ENCODE measurements at places on chromosomes 6 and 20.
A peak's percentile ranks its signal among the peaks of the same experiment; 100 is the strongest.

- no peak for DNase-seq
These were observed 149.1 kb downstream of the SASH1 start for GRCh38 chr6:148491638-148492251.

DNA sequence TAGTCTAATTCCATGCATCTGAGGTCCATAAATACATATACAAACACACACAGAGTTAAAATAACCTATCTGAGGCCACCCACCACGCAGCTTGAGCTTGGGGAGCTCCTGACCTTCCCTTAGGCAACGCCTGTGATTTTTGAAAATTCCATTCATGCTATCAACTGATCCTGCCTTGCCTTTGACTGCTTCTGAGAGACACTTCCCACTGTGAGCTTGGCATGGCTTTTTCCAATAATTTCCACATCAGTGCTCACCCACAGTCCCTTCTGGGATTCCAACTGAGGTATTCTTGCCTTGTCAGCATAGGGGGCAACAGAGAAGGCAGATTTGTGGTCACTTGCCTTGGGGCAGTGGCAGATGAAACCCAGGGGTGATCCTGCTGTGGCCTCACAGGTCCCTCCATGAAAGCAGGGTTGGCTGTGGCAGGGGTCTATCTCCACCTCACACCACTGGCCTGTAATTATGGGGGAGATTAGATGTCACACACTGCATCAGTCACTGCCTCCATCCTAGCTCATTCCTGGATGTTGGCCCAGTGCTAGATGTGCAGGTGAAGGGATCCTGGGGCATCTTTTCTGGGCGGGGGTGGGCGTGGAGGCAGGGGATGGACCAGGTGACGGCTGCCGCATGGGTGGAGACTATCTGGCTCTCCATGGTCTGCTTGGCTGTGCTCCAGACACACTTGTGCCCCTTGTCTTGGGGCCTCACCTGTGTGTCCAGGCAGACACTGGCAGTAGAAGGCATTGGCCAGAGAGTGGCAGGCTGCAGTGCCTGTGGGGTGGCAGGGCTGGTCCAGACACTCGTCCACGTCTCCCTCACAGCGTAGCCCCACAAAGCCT lies 11.2 kb upstream of the GPSM3 start:
- no peak for DNase-seq

DNA sequence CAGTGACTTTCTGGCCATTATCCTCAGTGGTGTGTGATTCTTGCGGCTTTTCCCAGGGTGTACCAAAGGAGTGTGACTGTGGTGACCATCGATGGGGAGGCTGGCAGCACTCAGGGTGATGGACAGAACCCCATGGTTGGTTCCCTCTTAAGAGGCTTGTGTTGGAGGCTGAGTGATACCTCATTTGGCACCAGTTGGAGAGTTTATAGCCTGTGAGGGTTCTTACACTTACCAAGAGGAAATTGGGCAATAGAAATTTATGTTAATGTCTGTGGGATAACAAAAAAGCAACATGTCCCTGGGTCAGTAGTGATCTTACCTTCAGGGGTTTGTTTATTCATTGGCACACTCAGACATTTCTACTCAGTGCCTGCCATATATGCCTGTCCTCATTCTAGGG lies 37.2 kb downstream of the DAAM2 start:
- no peak for DNase-seq

- DNase-seq, result peak; percentile 24
These were observed 12.1 kb downstream of the LGSN start for GRCh38 chr6:63307581-63308246.

GRCh38 chr20:49786196-49786595 lies 26.4 kb upstream of the SLC9A8 start:
- DNase-seq, result no peak

DNA sequence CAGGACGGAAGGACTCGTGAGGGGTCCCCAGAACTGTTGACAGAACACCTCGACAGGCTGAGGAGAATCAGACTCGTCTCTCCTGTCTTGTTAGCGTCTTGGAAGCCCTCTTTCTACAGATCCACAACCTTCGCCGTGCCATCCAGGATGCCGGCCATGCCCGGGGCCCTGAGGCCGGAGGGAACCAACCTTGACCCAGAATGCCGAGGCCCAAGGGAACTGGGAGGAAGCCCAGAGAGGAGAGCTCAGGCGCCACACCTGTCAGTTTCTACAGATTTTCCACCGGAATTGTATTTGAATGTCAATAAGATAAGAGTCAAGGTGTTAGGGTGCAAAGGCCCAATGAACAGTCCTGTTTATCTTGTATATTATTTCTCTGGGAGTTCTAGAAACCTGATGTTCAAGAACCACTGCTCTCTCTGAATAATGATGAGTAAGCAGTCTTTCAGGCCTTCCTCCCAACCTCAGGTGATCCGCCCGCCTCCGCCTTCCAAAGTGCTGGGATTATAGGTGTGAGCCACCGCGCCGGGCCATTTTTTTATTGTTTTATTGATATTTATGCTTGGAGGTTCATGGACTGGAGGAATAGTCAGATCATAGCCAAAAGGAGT lies 799 bp upstream of the ME1 start:
- DNase-seq, result peak; percentile 23

GRCh38 chr6:26088344-26088743 lies 1.1 kb downstream of the HFE start:
- DNase-seq, result no peak

DNA sequence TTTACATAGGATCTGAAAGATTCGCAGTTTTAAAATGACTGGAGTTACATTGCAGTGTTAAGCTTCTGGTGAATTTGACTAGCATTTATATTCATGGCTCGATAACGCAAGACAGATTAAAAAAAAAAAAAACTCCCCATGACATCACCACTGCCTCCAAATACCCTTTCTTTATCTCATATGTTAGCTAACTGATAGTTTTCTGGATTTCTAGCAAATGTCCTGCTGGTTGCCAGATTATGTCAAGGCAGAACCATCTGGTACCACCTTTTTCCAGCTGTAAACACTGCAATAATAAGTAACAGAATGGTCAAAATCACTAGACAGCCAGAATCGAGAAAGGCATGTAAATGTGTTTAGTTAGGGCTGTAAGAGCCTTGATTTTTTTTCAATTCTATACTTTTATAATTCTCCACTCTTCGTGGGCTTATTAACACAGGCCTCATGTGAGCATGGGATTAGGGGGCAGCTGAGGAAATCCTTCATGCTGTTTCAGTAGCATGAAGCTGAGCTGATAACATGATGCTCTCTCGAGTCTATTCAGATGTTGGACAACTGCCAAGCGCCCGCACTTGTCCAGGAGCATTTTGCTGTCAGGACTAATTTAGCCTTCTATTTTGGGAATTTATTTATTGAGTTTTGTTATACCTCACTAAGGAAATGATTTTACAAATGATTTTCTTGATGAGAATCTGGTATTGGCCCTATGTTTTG lies 166.0 kb upstream of the SCGN start:
- no peak for DNase-seq

GRCh38 chr20:51769976-51770615 lies 1.9 kb upstream of the ATP9A start:
- no peak for DNase-seq

- no peak for DNase-seq
These were observed 29.2 kb upstream of the MMS22L start for GRCh38 chr6:97312241-97312640.

- no peak for DNase-seq
These were observed 344.5 kb downstream of the KIF16B start for GRCh38 chr20:16228722-16229121.

DNA sequence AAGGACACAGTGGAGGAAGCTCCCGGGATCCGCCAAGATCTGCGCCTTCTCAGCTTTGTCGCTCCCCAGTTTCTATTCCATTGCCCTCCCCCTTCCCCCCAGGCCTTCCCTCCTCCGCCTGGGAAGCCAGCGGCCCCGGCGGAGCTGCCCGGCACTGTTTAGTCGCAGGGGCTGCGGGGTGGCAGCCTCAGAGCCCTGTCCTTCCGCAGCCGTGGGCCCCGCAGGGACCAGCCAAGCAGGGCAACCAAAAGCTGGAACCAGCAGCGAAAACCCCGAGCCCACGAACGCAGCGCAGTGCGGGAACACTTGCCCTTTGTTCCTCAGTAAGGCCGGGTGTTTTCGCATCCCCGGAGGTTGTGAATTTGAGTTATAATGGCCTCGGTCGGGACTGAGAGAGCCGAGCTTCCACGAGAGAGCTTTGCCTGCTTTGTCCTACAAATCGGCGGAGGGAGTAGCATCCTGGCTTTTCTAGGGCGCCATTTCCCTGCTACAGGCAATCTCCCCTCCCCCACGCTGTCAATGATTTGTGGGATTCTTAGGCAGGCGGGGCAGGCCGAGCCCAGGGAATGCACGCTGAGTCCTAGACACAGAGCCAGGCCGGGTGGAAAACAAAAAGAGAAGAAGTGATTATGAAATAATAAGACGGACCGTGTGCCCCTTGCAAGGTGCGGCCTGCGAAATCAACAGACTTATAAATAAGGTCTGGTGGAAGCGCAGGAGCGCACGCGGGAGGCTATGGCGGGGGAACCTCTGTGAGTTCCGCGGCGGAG lies 4.0 kb upstream of the TUBB2B start:
- peak; percentile 89 for DNase-seq

- DNase-seq, result no peak
These were observed 610.5 kb upstream of the MAN1A1 start for GRCh38 chr6:119960036-119960435.

GRCh38 chr6:82015526-82015925 lies 232.0 kb downstream of the IBTK start:
- DNase-seq, result no peak

DNA sequence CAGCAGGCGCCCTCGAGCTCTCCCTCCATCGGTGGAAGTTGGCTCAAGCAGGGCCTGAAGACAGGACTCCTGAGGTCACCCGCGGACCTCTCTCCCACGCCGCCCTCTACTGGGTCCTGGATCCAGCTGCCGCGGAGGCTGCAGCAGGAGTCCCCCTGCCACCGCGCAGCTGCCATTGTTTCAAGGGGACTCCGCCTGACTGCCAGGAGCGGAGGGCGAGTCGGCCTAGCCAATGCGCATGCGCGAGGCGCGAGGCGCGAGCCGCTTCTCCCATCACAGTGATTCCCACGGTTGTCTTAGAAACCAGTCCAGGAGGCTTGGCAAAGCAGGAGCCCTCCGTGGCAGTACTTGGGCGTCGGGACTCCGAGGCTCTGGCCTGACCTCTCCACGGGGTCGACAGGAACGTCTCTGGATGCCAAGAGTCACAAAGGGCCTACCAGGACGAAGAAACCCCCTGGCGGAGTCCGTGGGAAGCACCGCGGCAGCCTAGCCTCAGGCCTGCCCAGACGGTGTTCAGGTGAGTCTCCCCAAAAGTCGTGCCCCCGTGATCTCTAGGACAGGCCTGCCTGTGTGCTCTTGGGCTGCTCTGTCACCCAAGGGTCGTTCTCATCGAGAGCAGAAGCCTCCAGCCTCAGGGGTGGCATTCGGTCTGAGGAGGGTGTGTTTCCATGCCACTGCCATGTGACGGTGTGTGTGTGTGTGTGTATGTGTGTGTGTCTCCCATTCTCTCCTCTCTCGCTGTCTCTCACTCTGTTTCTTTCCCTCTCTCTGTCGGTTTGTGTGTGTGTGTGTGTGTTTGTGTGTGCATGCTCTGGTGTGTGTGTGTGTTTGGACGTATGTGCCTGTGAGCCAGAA lies 290.6 kb upstream of the ZNF337 start:
- DNase-seq, result peak; percentile 66

- DNase-seq, result no peak
These were observed 409.4 kb upstream of the SASH1 start for GRCh38 chr6:147933224-147933623.

- no peak for DNase-seq
These were observed 143.6 kb downstream of the VEGFA start for GRCh38 chr6:43913375-43914271.

- DNase-seq, result no peak
These were observed 332.7 kb downstream of the CENPW start for GRCh38 chr6:126672649-126673048.

- DNase-seq, result peak; percentile 87
These were observed 89.7 kb upstream of the EPB41L1 start for GRCh38 chr20:36064658-36065426.

GRCh38 chr6:2563635-2564034 lies 187.1 kb downstream of the MYLK4 start:
- DNase-seq, result no peak

DNA sequence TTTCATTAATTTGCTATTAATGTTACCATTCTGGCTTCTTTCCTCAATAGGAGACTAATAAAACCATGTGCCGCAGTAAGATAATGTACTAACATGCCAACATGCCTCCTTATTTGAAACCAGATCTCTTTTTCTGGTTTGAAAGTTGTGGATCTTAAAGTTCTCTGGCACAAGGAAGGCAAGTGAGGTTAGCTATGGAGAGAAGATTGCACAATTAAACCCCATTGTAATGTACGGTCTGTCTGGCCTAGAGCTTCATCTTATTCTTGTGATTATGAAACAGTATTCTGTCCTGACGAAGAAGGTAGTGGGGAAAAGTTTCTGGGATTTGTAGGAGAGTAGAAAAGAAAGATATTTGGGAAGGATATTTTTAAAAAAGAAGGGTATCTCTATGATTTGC lies 68.4 kb downstream of the EYA4 start:
- DNase-seq, result no peak

- DNase-seq, result no peak
These were observed 7.0 kb upstream of the C20orf144 start for GRCh38 chr20:33655164-33655563.

DNA sequence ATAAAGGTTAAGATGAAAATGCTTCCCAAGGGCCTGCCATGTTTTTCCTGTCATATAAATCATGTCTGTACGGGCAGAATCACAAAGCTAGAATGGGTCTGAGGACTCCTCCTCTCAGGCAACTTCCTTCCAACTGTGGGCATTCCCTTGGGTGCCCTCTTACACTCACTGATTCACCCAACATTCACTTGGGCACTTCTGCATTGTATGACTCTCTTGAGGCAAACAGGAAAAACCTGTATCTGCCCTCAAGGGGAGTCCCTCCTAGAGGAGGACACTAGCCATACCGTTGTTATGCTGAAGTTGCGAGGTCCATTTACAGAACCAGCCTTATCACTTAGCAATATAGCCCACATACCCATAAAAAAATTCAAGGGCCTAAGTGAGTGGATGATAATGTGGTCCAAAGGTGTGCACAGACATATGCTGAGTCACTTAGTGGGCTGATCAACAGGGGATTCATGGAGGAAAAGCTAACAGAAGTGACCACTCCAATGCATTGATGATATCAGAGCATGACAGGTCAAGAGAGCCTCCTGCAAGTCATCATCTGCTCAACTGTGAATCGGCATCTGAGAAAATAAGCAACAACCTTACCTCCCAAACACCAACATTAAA lies 131.1 kb downstream of the ATXN1 start:
- no peak for DNase-seq

DNA sequence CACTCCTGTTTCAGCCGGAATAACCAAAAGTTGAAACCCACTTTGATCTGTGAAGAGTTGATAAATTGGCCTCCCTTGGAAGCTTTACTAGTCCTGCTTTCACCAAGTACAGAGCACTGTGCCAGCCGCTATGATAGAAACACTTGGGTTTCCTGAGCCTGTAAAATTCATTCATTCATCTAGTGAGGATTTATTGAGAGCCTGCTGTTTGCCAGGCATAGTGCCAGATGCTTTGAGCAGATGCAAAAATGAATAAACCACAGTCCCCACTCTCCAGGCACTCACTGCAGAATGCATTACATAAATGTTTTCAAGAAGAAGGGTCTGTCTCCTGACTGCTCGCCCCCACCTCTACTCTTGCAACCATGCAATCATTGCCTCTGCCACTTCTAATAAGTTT lies 25.3 kb upstream of the TMEM217 start:
- no peak for DNase-seq

GRCh38 chr6:87407901-87408720 lies at the start of gene CFAP206:
Gene CFAP206 (plus strand): TSS chr6:87407972. CDS start chr6:87409840, 1,868 bp downstream.
- DNase-seq, result peak; percentile 70
